ENCODE measurements at places on chromosomes 2 and 18.

- DNase-seq, result no peak
Observed at GRCh38 chr2:24761866-24762265, 31.3 kb downstream of the PTRHD1 start.

DNA sequence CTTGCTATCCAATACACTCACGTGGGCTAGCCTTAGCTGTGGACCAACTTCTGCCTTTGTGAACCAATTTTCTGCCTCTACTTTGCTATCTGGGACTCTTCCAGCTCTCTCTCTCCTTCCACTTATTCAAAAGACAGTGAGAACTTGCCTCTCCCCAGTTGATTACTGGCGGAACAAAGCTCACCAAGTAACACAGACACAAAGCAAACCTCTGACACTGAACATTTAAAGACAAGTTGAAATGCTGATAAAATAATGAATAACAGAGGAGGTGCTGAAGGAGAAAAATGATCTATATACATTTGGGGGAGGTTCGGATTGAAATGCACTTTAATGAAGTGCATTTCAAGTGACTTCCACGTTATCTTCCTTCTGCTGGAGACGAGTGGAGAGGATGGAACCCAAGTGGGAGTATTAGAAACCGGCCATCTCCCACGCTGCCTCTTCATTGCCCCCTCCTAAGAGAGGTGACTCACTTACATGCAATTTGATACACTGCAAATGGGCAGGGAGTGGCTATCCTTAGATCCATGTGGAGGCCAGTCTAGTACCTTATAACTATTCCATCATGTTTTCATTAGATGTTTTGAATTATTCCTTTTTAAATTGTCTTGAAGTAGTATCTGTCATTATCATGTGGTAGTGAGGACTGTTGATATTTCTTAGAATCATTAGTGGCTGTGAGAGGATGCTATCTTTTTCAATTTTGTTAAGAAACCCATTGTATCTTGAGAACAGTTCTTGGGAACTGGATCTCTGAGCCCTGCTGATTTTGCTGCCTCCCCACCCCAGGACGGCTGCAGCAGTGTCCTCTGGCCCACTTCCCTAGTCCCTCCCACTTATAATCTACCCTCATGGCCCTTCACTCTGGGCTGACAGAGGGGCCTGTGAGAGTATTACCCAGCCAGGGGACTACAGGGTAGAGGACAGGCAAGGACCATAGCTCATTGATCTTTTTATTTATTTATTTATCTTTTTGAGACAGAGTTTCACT lies 6.0 kb upstream of the GLI2 start:
- no peak for DNase-seq

GRCh38 chr18:79934311-79935097 lies 16.9 kb downstream of the SLC66A2 start:
- DNase-seq, result no peak

GRCh38 chr2:108260773-108261172 lies 21.0 kb downstream of the SULT1C3 start:
- no peak for DNase-seq

DNA sequence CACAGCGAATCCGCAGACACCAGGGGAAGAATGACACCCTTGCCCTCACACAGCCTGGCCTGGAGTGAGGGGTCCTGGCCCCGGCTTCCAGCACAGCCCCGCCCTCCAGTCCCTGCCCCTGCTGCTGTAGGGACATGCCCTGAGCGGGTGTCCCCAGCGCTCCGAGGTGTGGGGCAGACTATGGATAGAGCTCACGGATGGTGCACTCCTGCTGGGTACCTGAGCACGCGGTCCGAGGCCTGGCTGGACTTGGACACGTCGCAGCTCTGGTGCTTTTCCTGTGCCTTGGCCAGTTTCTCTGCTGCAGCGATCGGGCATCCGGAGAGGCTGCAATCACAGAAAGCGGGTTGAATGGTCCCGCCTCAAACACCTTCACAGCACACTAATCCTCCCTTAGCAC lies 165.7 kb upstream of the PXDN start:
- DNase-seq, result no peak

- DNase-seq, result no peak
Observed at GRCh38 chr2:45852450-45853150, 201.1 kb downstream of the PRKCE start.

Data from right lung (tissue), 10 donors.